Activated CD4-positive, alpha-beta memory T cell treated with anti-CD3 and anti-CD28 coated beads for 36 hours (primary cell): ENCODE measurements at places on chromosomes 7 and 10.

DNA sequence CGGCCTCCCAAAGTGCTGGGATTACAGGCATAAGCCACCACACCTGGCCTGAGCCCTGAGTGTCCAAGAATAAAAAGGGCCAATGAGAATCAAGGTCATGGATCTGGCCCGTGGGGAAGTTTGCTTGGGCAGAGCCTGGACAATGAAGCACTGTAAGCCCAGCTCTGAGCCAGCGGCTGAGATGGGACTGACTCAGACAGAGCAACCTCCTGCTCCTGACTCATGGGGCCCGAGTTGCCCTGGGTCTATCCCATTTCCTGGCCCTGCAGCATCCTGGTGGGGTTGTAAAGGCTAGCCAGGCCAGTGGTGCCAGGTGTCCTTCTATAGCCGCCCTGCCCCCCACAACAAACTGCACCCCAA lies 5.2 kb upstream of the MYH16 start:
- peak; percentile 16 for DNase-seq

- no peak for DNase-seq
Measured at GRCh38 chr10:76444034-76444800, 1012.8 kb downstream of the LRMDA start.

- DNase-seq = no peak
Measured at GRCh38 chr7:6443372-6443941, 4.3 kb downstream of the DAGLB start.

DNA sequence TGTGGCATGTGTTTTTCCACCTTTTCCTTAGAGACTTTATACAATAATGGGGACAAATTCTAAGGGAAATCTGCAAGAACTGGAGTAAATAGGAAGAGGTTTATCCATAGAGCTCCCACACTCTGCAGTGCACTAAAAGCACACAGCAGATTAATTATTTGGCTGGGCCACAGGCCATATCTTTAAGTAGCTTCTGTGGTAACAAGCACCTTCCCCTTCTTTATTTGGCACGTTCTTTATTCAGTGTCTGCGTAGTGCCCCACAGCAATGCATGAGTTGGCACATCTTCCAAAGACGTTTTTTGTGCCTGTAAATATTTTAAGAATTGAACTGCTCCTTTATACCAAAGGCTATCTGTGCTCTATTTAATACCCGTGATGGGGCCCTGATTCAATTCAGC lies 104.9 kb upstream of the MBL2 start:
- DNase-seq = no peak

- DNase-seq = peak; percentile 50
Measured at GRCh38 chr10:14645239-14645960, 129.3 kb downstream of the FAM107B start.

GRCh38 chr7:156487811-156488533 lies 152.6 kb upstream of the RNF32 start:
- no peak for DNase-seq

DNA sequence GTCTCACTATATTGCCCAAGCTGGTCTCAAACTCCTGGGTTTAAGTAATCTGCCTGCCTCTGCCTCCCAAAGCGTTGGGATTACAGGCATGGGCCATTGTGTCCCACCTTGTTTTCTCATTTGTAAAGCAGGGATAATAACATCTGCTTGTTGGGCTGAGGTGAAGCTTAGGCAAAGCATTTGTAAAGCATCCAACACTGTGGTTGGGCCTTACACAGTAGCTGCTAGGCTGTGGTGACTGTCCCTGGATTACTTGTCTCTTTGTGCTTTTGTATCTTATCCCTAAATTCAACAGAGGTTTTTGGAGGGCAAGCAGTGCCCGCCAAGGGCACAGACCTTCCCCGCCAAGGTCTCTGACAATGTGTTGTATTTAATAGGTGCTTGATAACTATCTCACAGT lies 14.3 kb downstream of the HKDC1 start:
- DNase-seq = no peak

DNA sequence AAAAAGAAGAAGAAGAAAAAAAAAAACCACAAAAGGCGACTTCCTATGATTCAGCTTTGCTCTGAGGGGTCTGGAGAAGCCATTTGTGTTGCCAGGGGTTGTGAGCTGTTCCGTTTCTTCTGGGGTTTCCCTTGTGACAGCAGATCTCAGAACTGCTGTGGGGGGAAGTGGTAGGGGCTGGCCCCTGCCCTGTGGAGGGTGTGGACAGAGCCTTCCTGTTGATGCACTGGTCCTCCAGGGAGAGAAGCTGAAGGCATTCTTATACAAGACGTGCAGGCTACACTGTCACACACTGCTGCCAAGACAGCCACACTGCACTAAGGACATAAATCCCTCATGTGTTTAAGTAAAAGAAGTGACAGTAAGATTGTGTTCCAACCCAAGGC lies 17.3 kb upstream of the CSGALNACT2 start:
- peak; percentile 89 for DNase-seq

DNA sequence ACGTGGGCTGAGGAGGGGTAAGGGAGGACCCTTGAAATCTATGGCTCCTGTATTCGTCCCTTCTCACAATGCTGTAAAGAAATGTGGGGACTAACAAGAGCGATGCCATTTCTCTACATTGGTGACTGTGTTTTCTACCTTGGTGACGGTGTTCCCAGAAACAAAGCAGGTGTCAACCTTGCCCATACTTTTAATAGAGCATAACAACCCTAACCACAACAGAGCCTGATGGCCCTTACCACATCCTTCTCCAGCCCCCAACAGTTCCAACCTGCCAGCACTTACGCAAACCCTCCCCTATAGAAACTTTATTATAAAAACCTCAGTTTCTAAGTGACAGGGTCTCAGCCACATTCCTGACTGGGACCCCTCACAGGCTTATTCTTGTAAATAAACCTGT lies 28.2 kb upstream of the ADCYAP1R1 start:
- peak; percentile 27 for DNase-seq

DNA sequence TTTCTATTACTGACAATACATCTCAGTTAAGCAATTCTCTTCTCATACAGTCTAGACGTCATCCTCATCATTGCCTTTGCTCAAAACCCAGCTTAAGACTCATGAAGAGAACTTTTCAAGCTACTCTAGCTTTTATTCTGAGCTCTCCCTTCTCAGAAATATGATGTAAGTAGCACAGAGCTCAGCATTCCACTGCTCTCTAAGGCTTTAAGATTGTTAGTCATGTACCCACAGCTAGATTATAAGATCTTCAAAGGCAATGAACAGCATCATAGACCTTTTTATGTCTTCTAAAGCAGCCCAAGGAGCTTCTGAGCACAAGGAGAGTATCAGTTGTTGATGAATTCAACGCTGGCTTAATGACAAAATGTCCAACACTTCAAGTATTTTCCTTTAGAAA lies 119.3 kb downstream of the NRP1 start:
- DNase-seq = no peak

- peak; percentile 70 for DNase-seq
Measured at GRCh38 chr7:150476819-150477631, 26.6 kb downstream of the GIMAP8 start.

DNA sequence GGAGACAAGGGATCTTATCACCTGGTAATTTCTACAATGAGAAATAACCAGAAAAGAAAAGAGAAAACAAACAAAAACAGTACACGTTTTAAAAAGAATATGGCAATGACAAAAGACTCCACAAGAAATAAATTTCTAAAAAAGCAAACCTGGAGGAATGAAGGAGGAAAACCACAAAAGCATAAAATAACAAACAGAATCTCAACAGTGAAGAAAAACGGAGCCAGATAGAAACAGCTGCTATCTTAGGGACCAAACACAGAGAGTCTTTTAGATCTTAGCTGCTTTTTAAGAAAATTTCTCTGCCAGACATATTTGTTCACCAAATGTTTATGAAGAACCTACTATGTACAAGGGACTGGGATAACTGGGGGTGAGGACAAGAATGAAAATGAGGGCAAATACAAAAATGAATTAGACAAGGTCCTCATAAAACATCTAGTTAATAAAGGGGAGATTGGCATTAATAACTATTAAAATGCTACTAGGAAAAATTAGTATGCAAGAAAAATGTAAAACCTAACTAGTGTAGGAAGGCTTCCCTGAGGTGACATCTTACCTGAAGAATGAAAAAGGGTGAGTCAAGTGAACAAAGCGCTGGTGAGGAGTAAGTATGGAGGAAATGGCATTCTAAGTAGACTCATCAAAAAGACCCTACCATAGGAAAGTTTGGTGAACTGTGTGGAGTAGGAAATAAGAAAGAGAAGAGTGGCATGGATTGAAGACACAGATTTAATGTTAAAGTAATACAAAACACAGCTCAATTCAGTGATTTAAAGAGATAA lies 34.3 kb downstream of the WASL start:
- DNase-seq = no peak

DNA sequence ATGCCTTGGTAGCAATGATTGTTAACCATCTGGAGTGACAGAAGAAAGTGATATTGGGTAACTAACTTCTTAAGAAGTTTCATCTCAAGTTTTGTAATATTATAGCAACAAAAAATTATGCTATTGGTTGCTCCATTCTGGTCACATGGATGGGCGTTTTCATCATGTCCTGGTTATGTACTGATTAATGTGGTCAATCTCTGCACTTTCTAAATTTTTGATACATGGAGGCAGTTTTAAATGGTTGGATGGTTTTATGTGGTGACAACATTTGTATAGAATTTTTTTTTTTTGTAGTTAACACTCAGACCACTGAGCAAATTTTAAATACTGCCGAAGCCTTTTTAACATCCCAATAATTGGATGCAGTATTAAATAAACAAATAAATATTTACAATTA lies 55.2 kb upstream of the CCAR1 start:
- no peak for DNase-seq
